Motor neuron (in vitro differentiated cells): ENCODE measurements at places on chromosomes 1 and 21.

DNA sequence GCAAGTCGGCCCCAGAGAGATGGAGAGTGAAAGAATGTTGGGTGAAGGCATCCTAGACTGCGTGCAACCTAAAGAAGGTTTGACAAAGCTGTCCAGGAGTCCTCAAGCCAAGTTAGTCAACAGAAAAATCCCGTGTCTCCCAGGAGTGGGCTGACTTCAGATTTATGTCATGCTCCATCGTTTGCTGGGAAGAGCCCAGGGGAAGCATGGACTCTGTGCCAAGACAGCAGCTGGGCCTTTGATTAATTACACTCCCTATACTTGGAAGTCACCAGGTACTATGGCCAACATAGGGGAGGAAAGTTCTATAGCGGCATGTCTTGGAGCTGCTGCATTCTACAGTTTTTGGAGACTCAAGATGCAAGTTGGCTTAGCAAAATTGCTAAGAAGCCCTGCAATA, 247.4 kb downstream of the KAZN start:
- ATAC-seq: no peak

- peak; percentile 43 for ATAC-seq
These were observed 468.7 kb upstream of the B3GALT2 start for GRCh38 chr1:193654951-193655735.

DNA sequence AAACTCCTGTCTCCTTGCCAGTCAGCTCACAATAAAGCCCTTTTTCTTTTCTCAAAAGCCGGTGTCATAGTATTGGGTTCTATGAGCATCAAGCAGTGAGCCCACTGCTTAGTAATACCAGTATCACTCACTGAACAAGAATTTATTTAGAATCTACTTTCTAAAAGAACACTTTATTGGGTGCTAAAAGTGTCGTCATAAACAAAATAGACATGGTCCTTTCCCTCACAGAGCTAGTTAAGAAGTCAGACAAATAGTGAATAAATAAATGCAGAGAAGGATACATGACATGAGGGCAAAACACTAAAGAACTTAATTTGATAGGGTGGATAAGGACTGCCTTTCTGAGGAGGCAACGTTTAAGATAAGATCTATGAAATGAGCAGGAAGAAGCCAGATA, 32.2 kb downstream of the EVI5 start:
- ATAC-seq: no peak

DNA sequence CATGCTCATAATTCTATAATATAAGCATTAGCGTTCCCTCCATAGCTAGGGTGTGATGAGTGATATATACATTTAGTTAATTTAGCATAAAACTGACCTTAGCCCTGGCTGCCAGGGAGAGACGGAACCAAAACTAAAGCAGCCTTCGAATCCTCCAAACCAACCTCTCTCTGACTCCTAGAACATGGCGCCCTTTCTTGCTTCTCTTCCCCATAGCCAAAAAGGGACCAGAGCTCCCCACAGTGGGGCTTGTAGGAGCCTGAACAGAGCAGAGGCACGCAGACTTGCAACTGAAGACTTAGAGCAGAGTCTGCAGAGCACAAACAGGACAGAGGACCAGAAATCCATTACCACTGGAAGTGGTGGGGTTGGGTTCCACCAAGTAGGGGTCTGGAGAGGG, 17.7 kb downstream of the IRF2BP2 start:
- no peak for ATAC-seq

GRCh38 chr1:214582289-214582891, 20.6 kb upstream of the CENPF start:
- no peak for ATAC-seq

GRCh38 chr1:243991650-243992049, 59.4 kb upstream of the ZBTB18 start:
- no peak for ATAC-seq

GRCh38 chr1:192552760-192553191, 22.8 kb upstream of the RGS1 start:
- ATAC-seq: no peak

GRCh38 chr1:6489799-6490180, 1.7 kb downstream of the PLEKHG5 start:
- peak; percentile 67 for ATAC-seq

DNA sequence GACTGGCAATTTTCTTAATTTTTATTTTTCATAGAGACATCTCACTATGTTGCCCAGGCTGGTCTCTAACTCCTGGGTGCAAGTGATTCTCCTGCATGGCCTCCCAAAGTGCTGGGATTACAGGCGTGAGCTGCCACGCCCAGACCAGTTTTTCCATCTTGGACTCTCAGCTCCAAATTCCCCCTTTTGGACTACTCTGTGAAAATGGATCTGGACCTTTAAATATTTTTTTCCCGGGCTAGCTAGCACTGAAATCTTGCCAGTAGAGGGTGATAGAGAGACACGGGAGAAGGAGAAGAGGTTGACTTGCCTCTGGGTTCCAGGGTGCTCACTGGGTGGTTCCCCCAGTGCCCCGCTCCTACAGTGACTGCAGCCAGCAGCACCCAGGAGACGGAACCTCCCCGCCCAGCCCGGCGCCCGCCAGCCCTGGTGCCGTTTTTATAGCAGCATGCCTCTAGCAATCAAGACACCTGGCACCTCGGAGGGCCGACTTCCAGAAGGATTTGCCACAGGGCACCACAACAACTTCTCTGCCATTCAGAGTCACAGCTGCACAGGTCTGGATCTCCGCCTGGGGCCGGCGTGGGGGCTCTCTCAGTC, 34.7 kb upstream of the SCCPDH start:
- peak; percentile 99 for ATAC-seq

DNA sequence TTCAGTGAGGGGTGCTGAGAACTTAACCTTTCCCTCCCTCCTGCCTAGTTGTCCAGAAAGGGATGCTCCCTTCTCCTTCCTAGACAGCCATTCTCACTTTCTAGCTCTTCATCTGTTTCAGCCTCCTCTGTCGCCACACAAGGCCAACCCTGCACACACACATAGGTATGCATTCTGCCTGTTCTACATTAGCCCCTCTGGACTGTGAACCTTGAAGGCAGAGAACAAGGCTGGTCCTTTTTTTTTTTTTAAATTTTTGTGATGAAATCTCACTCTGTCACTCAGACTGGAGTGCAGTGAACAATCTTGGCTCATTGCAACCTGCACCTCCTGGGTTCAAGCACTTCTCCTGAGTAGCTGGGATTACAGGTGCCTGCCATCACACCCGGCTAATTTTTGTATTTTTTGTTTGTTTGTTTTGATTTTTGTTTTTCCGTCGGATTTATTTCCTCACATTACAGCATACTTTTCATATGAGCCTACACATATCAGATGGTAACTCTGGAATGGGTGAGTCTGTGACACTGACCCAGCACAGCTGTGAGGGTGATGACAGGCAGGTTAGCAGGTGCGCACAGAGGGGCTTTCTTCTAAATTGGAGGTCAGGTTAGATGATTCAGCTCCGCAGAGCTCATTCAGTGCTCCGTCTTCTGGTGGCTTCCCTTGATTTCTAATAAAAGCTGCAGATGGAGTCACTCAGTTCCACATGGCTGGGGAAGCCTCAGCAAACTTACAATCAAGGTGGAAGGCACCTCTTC, 4.9 kb upstream of the AKR1A1 start:
- no peak for ATAC-seq

DNA sequence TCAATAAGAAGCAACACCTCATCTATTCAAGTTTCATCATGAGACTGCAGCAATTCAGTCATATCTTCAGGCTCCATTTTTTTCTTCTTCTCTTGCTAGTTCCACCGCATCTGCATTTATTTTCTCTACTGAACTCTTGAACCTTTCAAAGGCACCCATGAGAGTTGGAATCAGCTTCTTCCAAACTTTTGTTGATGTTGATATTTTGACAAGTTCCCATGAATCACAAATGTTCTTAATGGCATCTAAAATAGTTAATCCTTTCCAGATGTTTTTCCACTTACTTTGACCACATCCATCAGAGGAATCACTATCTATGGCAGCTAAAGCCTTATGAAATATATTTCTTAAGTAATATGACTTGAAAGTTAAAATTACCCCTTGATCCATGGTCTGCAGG, 434.3 kb downstream of the GPATCH2 start:
- no peak for ATAC-seq

- ATAC-seq: peak; percentile 30
These were observed 221.6 kb upstream of the VAMP3 start for GRCh38 chr1:7549277-7550161.

- ATAC-seq: peak; percentile 54
These were observed 20.9 kb downstream of the S1PR1 start for GRCh38 chr1:101257500-101258325.

DNA sequence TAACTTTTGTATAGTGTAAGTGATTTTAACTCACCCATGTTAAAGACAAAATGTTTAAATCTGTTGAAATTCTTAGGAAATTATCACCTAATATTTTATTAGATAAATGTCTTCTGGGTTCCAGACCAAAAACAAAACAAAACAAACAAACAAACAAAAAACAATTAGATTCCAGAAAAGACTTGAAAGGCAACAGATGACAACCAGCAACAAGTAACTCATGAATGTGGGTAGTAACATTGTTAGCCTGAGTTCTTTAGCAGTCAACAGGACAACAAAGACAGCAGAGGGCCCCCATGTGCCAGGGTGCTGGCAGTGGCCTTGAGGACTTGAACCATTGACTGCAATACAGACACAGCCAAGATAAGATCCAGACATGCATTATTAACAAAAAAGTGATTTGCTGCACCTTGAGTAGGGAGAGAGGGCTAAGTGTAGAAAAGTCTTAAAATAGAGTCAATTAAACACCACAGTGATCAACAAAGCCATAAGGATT, 2.4 kb upstream of the CD247 start:
- no peak for ATAC-seq
